ENCODE measurements at places on chromosomes 16 and 17.

- DNase-seq, result no peak
Measured at GRCh38 chr16:30903596-30903995, 7.2 kb downstream of the CTF1 start.

- no peak for DNase-seq
Measured at GRCh38 chr17:43945074-43945829, 3.0 kb upstream of the PPY start.

- DNase-seq, result no peak
Measured at GRCh38 chr17:32484628-32485027, 2.2 kb upstream of the CDK5R1 start.

DNA sequence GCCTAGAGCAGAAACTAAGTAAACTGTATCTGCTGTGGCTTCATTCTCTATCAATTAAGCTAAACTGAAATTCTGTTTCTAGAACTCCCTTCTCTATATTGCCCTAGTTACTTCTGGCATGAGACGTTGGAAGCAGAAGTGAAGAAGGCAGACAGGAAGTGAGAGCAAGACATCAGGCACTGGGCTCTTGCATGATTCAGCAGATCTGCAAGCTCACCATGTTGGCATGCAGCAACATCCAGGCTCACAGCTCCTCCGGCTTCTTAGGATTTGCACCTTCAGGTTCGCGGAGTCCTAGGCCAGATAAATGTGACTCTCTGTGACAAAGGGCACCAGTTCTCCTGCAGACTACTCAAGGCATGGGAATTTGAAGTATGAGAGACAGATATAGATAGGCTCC lies 148.3 kb downstream of the CDH8 start:
- DNase-seq, result no peak

GRCh38 chr17:5672815-5673430 lies 88.6 kb upstream of the NLRP1 start:
- no peak for DNase-seq

DNA sequence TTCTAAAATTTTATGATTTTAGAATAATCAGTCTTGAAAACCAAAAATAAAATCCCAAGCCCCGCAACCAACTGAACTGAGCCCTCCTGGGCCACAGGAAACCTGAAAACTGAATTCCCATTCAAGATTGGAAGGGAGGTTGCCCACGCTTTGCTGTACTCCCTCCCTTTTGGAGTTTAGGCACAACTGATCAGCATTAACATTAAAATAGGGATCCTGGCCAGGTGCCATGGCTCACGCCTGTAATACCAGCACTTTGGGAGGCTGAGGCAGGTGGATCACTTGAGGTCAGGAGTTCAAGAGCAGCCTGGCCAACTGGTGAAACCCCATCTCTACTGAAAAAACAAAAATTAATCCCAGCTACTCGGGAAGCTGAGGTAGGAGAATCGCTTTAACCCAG lies 52.7 kb upstream of the NETO2 start:
- no peak for DNase-seq

- no peak for DNase-seq
Measured at GRCh38 chr17:76811834-76812233, 56.4 kb upstream of the MGAT5B start.

DNA sequence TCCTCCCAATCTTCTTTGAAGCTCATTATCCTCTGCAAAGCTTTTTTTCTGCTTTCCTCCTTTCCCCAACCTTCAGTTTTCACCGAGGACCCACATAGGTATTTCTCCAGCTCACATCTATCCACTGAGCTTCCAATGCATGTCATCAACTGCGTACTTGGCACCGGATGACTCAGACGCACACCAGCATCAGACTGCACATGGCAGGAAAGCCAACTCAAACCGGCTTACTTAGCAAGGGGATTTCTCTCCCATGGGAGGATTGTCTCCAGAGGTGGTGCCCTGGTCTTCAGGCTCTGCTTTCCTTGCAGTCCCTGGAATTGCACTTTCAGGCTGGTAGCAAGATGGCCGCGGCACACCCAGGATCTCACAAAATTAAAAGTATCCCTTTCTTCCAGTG lies 1.7 kb upstream of the AKTIP start:
- DNase-seq, result no peak

DNA sequence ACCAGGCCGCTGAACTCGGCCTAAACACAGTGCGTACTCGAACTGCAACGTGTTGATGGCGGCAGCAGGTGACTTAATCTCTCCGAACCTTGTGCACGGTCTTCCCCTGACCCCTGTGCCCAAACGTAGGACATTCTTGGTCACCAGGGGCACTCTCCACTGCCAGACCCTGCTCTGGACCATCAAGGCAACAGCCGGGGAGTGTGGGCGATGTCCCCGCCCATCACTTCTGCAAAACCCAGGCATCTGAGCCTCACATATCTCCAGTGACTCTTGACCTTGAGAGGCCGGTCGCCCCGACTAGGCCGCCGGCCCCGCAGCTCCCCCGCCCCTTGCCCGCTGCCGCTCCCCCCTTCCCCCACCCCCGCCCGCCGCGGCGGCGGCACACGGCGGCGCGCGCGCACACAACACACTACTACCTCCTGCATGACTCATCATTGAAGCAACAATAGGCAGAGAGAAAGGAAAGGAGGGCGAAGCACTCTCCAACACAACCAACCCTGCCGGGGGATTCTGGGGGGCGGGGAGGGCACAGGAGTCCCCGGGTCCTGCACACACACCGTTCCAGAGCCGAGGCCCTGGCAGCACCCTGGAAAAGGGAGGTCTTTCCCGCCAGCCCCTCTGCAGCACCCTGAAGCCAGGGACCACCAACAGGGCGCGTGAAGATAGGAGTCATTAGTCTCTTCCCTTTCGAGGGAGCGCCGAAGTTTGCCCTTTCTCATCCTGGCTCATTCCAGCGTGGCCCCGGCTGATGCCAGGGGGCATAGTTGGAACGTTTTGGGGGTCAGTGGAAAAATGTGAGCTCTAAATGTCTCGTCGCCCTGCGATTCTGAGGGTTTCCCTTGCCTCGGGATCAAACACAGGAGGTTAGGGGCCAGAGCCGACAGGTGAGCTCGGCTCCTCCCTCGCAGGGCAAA lies 1.9 kb downstream of the MNT start:
- peak; percentile 53 for DNase-seq

- no peak for DNase-seq
Measured at GRCh38 chr17:39553341-39553945, 54.3 kb downstream of the NEUROD2 start.

GRCh38 chr16:70770626-70771552 lies 30.1 kb downstream of the VAC14 start:
- DNase-seq, result peak; percentile 39

DNA sequence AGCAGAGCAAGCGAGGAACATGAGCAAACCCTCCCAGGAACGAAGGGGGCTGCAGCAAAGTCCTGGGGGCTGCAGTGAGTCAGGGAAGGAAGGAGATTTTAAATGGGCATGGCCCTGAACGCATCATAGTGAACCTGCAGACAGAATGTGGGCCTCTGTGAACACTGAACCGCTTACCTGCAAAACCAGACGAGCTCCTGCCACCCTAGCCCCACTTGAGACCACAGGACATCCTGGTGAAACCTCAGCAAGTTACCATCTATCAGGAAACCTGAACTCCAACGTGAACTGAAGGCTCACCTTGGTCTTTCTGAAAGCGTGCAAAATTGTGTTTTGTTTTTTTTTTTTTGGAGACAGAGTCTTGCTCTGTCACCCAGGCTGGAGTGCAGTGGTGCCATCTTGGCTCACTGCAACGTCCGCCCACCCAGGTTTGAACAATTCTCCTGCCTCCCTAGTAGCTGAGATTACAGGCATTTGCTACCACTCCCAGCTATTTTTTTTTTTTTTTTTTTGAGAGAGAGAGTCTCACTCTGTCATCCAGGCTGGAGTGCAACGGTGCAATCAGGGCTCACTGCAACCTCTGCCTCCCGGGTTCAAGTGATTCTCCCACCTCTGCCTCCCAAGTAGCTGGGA lies 30.8 kb downstream of the FANCA start:
- no peak for DNase-seq
